Glutamatergic neuron (in vitro differentiated cells): ENCODE measurements at places on chromosomes 4 and X. TPM values are rescaled to one million over a fixed set of nuclear protein-coding genes. Genes with fewer than 3 reads are reported as not detected.

- H3K36me3 ChIP-seq, result no peaks in the 10 kb centered on the region
- H3K27ac ChIP-seq, result no peak overlapping the region
- DNase-seq, result no peak
- no peaks in the 10 kb centered on the region for H3K27me3 ChIP-seq
- peaks cover 2% of the 10 kb centered on the region for H3K4me1 ChIP-seq
- no peak overlapping the region for H3K4me3 ChIP-seq
Observed at GRCh38 chrX:16743604-16744325, 24.4 kb downstream of the SYAP1 start.

GRCh38 chr4:4704267-4704666 lies 155.2 kb upstream of the MSX1 start:
- H3K4me3 ChIP-seq, result no peak overlapping the region
- H3K27ac ChIP-seq, result no peak overlapping the region
- H3K4me1 ChIP-seq, result peaks cover 7% of the 10 kb centered on the region
- no peak for DNase-seq

DNA sequence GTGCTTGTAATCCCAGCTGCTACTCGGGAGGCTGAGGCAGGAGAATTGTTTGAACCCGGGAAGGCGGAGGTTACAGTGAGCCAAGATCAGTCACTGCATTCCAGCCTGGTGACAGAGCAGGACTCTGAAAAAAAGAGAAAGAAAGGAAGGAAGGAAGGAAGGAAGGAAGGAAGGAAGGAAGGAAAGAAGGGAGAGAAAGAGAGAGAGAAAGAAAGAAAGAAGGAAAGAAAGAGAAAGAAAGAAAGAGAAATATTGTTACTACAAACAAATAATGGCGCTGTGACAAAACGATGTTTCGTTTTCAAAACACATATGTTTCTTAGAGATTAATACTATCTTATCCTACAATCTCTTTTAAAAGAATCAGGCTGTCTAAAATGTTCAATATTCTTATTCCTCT lies 42.1 kb upstream of the CCDC160 start:
- no peaks in the 10 kb centered on the region for H3K36me3 ChIP-seq
- no peaks in the 10 kb centered on the region for H3K27me3 ChIP-seq
- no peak for DNase-seq
- H3K4me1 ChIP-seq, result peaks cover 9% of the 10 kb centered on the region
- no peak overlapping the region for H3K4me3 ChIP-seq
- H3K27ac ChIP-seq, result no peak overlapping the region

The GIMD1 gene
- total RNA-seq, result not detected

- peaks cover 5% of the 10 kb centered on the region for H3K4me1 ChIP-seq
- no peaks in the 10 kb centered on the region for H3K36me3 ChIP-seq
- no peaks in the 10 kb centered on the region for H3K27me3 ChIP-seq
- no peak for DNase-seq
- no peak overlapping the region for H3K27ac ChIP-seq
Observed at GRCh38 chr4:41061482-41062185, 152.7 kb downstream of the APBB2 start.

The CLCN4 gene
- total RNA-seq, result 64.7 TPM

DNA sequence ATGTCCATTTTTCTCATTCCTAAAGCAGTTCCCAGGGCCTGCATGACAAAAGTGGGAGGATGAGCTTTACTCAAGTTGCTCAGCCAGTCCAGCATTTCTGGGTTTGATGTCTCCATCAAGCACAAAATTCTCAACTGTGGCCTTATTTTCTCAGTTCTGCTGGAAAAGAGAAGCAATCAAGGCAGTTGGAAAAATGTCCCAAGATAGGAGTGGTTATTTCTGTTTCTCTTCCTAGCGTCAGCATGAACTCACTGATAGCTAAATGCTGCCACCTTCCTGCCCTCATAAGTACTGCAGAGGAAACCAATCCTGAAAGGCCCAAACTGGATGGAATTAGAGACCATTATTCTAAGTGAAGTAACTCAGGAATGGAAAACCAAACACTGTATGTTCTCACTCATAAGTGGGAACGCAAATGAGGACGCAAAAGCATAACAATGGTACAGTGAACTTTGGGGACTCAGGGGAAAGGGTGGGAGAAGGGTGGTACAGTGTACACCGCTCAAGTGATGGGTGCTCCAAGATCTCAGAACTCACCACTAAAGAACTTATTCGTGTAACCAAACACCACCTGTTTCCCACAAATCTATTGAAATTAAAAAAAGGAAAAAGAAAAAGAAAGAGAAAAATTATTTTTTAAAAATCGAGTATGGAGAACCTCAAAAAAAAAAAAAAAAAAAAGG lies 29.6 kb downstream of the ADH7 start:
- peaks cover 5% of the 10 kb centered on the region for H3K27me3 ChIP-seq
- H3K27ac ChIP-seq, result no peak overlapping the region
- no peaks in the 10 kb centered on the region for H3K4me1 ChIP-seq
- no peak overlapping the region for H3K4me3 ChIP-seq

DNA sequence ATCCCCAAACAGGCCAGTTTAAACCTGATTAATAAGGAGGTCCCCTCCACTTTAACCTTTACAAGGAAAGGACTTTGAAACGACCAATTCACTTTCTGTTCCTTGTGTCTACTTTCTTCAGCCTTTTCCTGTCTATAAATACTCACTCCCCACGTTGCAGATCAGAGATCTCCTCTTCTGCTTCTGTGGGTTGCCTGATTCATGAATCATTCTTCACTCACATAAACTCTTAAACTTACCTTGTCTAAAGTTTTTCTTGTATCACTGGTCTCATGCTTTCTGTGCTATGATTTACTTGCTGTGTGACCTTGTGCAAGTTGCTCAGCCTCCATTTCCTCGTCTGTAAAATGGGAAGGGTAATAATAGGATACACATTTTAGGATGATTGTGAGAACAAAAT lies 236.1 kb downstream of the QDPR start:
- no peaks in the 10 kb centered on the region for H3K4me1 ChIP-seq
- H3K27me3 ChIP-seq, result no peaks in the 10 kb centered on the region
- DNase-seq, result no peak
- no peaks in the 10 kb centered on the region for H3K36me3 ChIP-seq
- H3K27ac ChIP-seq, result no peak overlapping the region

DNA sequence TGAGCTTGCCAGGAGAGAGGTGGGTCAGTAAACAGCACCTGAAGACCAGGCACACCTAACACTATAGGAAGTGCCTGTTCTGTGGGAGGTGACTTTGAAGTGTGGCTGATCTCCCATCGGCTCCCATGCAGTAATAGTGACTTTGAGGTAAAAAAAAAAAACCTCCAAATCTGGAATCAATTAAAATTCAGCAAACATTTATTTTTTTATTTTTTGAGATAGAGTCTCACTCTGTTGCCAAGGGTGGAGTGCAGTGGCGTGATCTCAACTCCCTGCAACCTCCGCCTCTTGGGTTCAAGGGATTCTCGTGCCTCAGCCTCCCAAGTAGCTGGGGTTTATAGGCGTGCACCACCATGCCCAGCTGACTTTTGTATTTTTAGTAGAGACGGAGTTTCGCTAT lies 32.4 kb downstream of the ARHGAP10 start:
- H3K4me3 ChIP-seq, result no peak overlapping the region
- H3K4me1 ChIP-seq, result peaks cover 5% of the 10 kb centered on the region
- no peaks in the 10 kb centered on the region for H3K36me3 ChIP-seq
- H3K27ac ChIP-seq, result no peak overlapping the region
- no peak for DNase-seq
- peaks cover 1% of the 10 kb centered on the region for H3K27me3 ChIP-seq

The RENBP gene
- total RNA-seq, result 16.1 TPM

DNA sequence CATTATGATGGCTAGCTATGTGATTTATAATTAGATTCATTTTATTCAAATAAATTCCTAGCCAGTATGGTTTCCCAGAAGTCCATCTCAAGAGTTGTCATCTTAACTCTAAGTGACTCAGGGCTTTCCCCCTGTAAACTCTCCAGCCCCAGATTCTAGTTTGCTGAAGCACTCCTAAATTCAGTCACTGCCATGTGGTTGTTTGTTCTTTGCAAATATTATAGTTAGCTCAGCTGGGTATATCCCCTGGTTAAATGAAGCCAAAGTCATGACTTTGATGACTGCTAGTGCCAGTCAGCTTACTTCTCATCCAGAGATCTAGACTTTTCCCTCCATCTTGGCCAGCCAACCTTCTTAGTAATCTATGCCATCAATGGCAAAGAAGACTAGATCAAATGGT lies 126.0 kb downstream of the GRIA3 start:
- H3K27ac ChIP-seq, result no peak overlapping the region
- H3K4me1 ChIP-seq, result no peaks in the 10 kb centered on the region

- peaks cover 5% of the 10 kb centered on the region for H3K4me1 ChIP-seq
- no peak overlapping the region for H3K4me3 ChIP-seq
- no peak overlapping the region for H3K27ac ChIP-seq
- peaks cover 4% of the 10 kb centered on the region for H3K27me3 ChIP-seq
- peaks cover 8% of the 10 kb centered on the region for H3K36me3 ChIP-seq
Observed at GRCh38 chr4:5980436-5981155, 37.6 kb downstream of the C4orf50 start.
